ENCODE measurements at places on chromosomes 13 and 19.

DNA sequence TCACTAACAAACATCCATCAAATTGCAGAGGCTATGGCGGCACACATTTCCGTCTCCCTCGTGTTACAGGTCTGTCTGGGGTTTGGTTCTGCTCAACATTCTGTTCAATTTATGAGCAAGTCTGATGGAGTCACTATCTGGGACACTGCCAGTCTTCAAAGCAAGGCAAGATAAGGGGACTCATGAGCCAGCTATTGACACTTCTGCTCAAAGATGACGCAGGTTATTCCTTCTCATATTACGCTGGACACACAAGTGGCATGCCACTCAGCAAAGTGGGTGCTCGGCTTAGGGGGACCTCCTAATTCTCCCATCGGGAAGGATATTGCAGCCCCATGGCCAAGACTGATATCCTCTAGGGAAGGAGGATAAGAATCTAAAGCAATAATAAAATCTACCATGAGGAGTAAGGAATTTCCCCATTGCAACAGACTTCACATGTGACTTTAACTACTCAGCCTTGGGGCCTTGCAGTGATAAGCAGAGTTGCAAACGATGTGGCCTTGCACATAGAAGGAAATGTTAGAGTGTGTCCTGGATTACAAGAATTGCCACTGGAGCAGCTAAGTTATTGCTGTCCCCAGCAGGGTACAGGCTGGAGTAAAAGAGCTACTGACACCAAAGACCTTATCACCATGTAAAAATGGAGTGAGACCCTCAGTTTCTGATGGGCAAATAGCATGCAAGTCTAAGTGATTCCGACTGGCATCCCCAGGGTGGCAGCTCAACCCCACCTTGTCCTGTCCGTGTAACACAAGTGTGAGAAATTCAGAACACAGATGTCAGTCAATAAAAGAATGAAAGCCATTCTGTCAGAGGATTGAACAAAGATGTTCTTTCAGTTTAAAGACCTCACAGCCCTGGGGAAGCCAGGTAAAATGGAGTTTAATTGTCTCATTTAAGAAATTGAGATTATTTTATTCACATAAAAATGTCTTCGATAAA, 306.1 kb downstream of the IRS2 start:
- DNase-seq: no peak

- DNase-seq: no peak
Measured at GRCh38 chr13:36629057-36629385, 44.8 kb upstream of the SERTM1 start.

- DNase-seq: no peak
Measured at GRCh38 chr13:48829536-48829935, 146.2 kb upstream of the FNDC3A start.

DNA sequence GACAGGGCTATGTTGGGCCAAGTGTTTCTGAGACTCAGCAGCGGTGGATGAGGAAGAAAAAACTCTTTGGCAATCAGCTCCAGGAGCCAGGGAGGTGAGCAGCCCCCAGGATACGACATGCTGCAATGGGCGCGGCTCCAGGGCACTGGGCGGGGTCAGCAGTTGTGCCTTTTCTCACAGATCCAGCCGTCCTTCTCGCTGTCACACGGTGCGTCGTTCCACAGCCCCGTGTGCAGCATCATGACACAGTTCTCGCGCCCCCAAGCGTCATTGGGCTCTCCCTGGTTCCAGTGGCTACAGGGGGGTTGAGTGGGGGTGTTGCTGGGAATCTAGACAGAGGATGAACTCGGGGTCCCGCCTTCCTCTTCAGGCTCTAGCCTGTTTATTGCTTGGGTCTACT, 2.7 kb downstream of the CLEC4G start:
- no peak for DNase-seq

DNA sequence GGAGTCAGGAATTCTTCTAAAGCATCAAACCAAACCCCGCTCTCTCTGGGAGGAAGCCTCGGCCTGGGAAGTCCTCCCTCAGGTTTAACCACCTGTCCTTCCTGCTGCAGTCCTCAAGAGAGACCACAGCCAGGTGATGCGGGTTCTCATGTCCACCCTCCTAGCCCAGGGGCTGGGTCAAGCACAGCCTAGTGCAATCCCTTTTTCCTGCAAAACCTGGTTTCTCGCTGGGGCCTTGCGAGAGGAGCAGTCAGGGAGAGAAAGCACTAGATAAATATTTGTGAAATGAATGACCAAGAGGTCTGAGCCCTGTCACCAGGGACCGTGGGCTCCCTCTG, 2.4 kb downstream of the SLC8A2 start:
- no peak for DNase-seq

- DNase-seq: peak; percentile 14
Measured at GRCh38 chr19:43820098-43820883, 6.8 kb upstream of the ZNF283 start.

GRCh38 chr19:42113641-42114348, 18.5 kb downstream of the POU2F2 start:
- DNase-seq: no peak

DNA sequence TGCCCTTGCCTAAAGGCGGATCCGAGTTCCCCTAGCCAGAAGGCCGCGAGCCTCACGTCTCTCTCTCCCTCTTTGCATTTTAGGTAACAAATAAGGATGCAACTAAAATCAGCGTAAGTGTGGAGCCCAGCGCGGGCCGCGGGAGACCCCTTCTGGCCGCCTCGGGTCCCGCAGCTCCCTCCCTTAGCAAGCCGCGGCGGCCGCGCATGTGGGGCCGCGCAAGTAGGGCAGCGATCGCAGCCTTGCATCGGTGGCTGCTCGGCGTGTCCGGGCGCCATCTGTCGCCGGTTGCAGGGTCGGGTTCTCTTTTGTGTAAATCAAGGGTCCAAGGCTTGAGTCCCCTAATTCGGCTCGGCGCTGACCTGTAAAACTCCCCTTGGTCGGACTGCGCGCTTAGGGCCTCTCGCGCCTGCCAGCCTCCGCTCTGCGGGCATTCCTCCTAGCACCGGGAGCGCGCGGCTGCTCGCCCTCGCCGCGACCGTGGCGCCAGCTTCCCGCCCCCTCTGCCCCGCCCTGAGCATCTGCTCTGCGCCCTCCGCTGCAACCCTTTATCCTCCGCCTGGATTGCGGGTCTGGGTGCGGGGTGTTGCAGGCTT, 2.7 kb downstream of the VSTM2B start:
- DNase-seq: peak; percentile 24

DNA sequence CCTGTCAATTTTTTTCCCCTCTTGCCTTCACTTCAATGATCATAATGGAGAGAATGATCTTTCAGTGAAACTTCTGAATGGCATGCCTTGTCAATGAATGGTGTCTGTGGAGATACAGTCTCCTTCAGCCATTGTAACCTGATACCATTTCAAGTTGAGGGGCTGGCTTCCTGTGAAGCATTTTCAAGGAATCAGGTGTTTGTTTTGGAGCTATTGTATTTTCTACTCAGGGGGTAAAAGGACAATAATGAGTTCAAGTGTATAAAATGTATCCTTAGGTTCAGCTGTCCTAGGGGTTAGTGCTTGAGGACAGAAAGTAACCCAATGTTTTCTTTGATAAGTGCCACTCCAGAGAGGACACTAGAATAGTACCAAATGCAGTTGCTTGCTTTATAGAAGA, 23.8 kb upstream of the CBY2 start:
- no peak for DNase-seq

GRCh38 chr13:70694996-70695715, 586.9 kb upstream of the KLHL1 start:
- DNase-seq: no peak

- no peak for DNase-seq
Measured at GRCh38 chr13:86135856-86136255, 336.6 kb upstream of the SLITRK6 start.

- DNase-seq: no peak
Measured at GRCh38 chr19:12786141-12786870, 5.0 kb upstream of the JUNB start.

DNA sequence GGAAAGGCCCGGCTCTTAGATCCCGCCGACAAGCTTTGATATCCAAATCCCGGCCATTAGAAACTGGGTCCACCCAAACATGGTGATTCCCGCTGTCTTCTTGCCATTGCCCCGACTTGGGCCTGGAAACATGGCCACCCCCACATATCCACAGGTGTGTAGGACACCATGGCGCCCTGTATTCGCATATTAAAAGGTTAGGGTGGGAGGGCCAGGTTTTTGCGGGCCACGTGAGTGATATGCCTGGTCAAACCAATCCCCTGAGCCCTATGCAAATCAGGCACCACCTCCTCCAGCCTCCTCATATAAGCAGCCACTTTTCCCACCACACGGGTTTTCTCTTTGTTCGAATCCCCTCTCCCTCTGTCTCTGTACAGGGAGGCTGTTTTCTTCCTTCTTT, 766.4 kb downstream of the UQCRFS1 start:
- no peak for DNase-seq

DNA sequence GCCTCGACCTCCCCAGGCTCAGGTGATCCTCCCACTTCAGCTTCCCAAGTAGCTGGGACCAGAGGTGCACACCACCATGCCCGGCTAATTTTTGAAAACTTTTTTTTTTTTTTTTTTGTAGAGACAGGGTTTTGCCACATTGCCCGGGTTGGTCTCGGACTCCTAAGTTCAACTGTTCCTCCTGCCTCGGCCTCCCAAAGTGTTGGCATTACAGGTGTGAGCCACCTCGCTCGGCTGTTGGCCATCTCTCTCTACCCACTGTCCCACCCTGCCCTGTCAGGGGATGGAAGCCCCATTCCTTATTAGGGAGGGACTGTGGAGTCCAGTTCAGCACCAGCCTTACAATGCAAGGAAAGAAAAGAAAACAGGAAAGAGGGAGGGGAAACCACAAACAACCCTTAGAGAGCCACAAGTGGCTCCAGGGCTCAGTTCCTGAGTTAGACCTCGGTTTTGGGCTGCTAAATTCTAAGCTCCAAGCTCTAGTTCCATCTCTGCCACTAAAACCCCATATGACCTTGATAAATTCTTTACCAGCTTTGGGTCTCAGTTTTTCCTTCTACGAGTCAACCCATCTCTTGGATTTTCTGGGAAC, 31.7 kb downstream of the ACTL9 start:
- DNase-seq: no peak

GRCh38 chr19:10808937-10809649, 26.9 kb downstream of the TMED1 start:
- no peak for DNase-seq

- DNase-seq: no peak
Measured at GRCh38 chr19:17020823-17021222, 5.8 kb downstream of the CPAMD8 start.

- no peak for DNase-seq
Measured at GRCh38 chr19:56218961-56219360, 16.9 kb downstream of the ZSCAN5C start.

GRCh38 chr13:31848621-31849020, 109.3 kb downstream of the RXFP2 start:
- no peak for DNase-seq

DNA sequence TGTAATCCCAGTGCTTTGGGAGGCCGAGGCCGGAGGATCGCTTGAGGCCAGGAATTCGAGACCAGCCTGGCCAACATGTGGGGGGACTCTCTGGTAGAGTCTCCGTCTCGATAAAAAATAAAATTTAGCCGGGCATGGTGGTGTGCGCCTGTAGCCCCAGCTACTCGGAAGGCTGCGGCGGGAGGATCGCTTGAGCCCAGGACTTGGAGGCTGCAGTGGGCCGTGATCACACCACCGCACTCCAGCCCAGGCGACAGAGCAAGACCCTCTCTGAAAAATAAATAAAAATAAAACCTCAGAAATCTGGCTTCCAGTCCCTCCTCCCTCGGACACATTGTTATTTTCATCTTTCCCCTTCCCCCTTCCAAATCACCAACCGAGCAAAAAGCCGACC, 332 bp downstream of the IRGQ start:
- DNase-seq: no peak

GRCh38 chr13:111177081-111177711, 62.1 kb downstream of the ARHGEF7 start:
- DNase-seq: no peak

- peak; percentile 47 for DNase-seq
Measured at GRCh38 chr13:51844862-51845573, at the start of gene TMEM272. Gene TMEM272 (minus strand): TSS chr13:51845177. CDS start chr13:51838530, 6,647 bp downstream.

DNA sequence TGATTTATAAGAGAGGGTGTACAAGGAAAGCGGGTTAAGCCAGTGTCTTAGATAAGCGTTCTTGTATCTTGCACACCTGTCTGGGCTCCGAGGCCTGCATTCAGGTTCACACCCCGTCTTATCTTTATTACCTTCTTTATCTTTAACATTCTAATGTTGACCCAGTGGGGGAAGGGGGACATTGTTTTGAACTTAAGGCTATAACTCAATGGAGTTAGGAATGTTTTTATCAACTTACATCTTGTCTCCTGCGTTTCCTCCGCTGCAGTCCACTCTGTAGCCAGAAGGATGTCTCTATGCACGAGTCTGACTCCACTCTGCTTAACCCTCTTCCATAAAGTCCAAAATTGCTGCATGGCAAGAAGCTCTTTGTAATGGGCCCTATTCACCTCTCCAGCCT, 71.2 kb downstream of the FGF9 start:
- no peak for DNase-seq

GRCh38 chr19:46618670-46619231, 6.1 kb downstream of the PTGIR start:
- DNase-seq: no peak

GRCh38 chr13:50810998-50811397, 32.5 kb downstream of the DLEU7 start:
- DNase-seq: no peak

DNA sequence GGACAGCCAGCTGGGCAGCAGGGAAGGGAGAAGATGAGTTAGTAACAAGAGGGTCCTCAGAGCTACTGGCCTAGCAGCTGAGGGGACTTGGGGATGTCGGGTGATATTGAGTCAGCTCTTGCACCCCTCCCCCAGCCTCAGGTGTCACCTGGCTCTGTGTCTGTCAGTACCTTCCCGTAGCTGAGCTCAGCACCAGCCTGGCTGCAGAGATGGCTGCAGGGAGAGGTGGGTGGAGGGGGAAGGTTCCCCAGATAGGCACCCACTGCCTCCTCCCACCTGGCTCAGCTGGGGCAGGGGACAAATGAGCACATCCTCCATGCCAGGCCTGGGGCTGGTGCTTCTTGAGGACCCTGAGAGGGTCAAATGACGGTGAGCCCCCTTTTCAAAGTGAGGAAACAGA, 6.8 kb upstream of the KPTN start:
- DNase-seq: no peak

GRCh38 chr13:98420554-98421175, 156.2 kb downstream of the STK24 start:
- DNase-seq: no peak

GRCh38 chr19:39946532-39946931, 12.1 kb upstream of the FCGBP start:
- no peak for DNase-seq

- no peak for DNase-seq
Measured at GRCh38 chr13:59490651-59491050, 673.1 kb downstream of the DIAPH3 start.

DNA sequence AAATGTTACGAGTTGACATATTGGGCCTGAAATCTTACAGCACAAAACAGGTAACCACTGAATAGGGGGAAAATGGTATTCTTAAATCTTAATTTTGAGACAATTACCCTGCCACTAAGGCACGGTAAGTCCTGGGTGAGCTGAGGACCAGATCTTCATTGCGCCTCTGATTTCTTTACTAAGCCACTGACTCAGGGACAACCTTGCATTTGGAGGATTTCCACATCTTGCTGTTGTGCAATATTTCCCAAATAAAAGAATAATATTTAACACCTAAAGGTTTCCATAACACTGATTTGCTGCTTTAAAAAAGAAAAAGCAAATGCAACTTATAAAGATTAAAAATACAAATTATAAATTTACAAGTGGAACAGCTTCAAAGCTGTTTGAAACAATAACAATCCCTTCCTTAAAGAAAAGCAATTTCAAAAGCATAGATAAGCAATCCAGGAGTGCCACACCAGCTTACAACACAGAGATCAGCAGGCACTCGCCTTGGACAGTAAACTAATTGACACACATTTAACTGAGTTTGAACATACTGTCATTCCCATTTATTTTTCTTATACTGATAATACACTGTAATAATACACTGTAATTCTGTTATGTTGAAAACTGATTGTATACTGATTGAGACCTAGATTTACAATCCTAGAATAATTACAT, 79.6 kb upstream of the DOCK9 start:
- DNase-seq: no peak
